ENCODE measurements at places on chromosomes 5 and 9. TPM values are rescaled to one million over a fixed set of nuclear protein-coding genes. Genes with fewer than 3 reads are reported as not detected.
A peak's percentile ranks its signal among the peaks of the same experiment; 100 is the strongest.

LCN9 gene
- polyA plus RNA-seq = not detected

TAF1L gene
- 0.06 TPM for polyA plus RNA-seq

PIP5KL1 gene
- polyA plus RNA-seq = 2.3 TPM

DNA sequence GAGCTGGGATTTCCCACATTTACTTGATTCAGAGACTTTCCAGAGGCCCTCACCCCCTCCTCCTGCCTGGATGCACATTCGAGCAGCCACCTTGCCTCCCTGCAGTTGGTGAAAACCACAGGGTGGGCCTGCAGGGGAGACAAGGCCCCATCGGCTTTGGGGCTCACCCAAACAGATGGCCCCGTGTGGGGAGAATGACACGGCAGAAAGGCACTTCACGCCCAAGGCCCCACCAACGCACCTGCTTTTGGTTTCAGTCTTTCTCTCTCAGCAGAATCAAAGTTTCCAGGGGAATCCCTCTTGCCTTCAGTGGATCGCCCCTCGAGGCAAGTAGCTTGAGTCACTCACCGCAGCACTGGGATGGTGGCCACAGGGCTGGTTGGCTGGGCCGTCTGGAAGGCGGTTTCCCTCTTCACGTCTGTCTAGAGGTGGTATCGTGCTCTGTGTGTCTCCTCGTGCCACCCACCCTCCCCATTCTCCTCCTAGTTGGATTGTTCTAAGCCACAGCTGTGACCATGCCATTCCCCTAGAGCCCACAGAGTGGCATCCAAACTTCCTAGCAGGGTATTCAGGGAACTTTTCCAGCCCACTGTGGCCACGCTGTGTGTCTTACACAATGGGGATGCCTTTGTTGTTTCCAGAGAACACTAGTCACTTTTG lies 31.8 kb downstream of the SEC61B start:
- DNase-seq = no peak

GRCh38 chr9:25453875-25454274 lies 224.4 kb downstream of the TUSC1 start:
- no peak for DNase-seq

TMEM232 gene
- 5.8 TPM for polyA plus RNA-seq

DNA sequence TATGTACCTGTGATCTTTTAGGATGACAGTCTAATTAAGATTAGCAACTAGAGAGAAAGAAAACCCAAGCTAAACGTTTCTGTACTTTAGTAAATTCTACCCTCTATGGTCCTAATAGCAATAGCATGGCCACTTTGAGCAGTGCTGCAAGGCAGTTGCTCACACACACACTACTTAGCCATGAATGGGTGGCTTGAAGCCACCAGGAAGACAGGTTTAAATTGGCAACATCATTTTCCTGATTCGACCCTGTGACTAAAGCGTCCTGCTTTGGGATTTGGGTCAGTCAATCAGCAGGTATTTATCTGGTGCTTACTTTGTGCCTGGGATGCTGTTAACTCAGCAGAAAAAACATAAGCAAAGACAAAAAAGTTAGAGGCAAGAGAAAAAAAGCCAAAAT lies 150.6 kb downstream of the ARRDC3 start:
- DNase-seq = no peak

NUTM2G gene
- 0.53 TPM for polyA plus RNA-seq

NDUFS6 gene
- polyA plus RNA-seq = 48.6 TPM

- no peak for DNase-seq
Observed at GRCh38 chr9:21096172-21096900, 18.6 kb upstream of the IFNB1 start.

- no peak for DNase-seq
Observed at GRCh38 chr5:146342519-146342881, 3.9 kb downstream of the POU4F3 start.

PGM5 gene
- 45.8 TPM for polyA plus RNA-seq

- DNase-seq = no peak
Observed at GRCh38 chr5:56123531-56124243, 109.4 kb downstream of the ANKRD55 start.

DNA sequence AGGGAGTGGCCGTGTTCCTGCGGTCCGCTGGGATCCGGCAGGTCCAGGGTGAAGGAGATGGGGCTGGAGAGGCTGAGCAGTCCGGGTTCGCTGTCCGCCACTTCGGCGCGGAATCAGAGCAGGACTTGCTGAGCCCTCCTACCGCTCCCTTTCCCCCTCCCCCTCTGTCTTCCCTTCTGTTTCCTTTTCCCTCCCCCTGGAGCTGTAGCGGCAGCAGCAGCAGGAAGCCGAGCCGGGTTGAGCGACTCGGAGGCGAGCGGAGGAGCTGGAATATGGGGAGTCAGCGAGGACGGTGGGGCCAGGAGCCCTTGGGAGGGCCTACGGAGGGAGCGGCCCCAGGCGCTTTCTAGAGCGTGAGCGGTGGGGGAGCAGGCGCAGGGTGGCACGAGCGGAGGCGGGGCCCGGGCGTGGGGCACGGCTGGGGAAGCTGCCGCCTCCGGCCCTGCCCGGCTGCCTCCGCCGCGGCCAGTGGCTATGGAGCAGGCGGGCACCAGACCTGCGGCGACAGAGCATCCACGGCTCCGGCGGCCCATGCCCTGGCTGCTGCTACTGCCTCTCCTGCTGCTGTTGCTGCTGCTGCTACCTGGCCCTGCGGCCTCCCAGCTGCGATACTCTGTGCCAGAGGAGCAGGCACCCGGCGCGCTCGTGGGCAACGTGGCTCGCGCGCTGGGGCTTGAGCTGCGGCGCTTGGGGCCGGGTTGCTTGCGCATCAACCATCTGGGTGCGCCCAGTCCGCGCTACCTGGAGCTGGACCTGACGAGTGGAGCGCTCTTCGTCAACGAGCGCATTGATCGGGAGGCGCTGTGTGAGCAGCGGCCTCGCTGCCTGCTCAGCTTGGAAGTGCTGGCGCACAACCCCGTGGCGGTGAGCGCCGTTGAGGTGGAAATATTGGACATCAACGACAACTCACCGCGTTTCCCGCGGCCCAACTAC lies at the start of gene PCDHAC2:
TSS of gene PCDHAC2 (plus strand) at position 184 of the 933 bp plus-strand sequence. CDS start at position 475, 291 bp downstream.
- peak; percentile 27 for DNase-seq

- no peak for DNase-seq
Observed at GRCh38 chr9:96777426-96777864, 442 bp downstream of the ZNF510 start.

MYMK gene
- polyA plus RNA-seq = 0.09 TPM

- DNase-seq = no peak
Observed at GRCh38 chr5:55407059-55407684, 99.4 kb downstream of the MTREX start.

SLCO4C1 gene
- polyA plus RNA-seq = 19.2 TPM

Measured in right renal pelvis (tissue), 4 donors.